ENCODE measurements at places on chromosomes 4 and X.

GRCh38 chr4:147513091-147513490, 32.2 kb downstream of the EDNRA start:
- no peak for DNase-seq

DNA sequence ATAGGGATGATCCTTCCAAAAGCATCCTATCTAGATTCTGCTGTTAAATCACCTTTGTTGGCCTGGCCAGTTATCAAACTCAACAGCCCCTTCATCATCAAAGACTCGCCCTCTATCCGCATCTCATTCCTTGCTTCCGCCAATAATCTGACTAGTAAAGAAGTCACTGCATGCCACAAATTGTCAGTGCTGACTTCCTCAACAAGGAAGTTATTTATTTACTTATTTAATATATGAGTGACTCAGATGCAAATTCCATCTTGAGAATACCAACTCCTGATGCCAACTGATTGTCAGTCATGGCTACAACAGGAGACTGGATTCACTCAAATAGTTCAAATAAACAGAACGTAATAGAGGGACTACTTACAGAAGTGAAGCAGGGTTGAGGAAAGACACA, 283.8 kb downstream of the TRIML1 start:
- DNase-seq: no peak

- DNase-seq: no peak
Observed at GRCh38 chr4:127656047-127656680, 23.4 kb downstream of the INTU start.

GRCh38 chrX:1852082-1852481, 237.2 kb downstream of the ASMT start:
- DNase-seq: no peak

DNA sequence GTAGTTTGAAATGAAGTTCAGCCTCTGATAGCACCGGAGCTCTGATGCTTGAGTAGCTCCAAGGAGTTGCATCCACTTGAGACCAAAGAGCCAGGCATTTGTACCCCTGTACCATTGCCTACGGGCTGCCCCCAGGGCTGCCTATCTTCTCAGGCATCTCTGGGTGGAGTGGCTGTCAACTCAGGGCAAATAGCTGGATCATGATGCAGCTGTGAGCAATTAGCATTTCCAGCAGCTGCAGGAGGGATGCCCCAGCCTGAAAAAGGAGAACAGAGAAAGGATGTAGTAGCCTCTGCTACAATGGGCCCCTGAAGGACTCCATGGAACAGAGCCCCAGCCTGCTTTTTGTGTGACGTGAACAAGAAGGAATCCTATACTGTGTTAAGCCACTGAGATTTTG, 492.6 kb downstream of the BCOR start:
- DNase-seq: no peak

GRCh38 chr4:38800961-38801450, 3.6 kb downstream of the TLR1 start:
- no peak for DNase-seq
